ENCODE measurements at places on chromosomes 5 and 9.

DNA sequence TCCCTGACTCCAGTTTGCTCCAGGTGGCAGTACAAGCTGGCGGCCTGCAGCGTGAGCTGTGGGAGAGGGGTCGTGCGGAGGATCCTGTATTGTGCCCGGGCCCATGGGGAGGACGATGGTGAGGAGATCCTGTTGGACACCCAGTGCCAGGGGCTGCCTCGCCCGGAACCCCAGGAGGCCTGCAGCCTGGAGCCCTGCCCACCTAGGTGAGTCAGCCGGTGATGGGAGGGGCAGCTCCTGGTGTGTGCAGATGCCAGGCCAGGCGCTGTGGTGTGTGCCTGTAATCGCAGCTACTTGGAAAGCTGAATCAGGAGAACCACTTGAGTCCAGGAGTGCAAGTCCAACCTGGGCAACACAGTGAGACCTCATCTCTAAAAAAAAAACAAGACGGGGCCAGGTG lies 10.0 kb upstream of the CACFD1 start:
- no peak for DNase-seq

GRCh38 chr5:7394889-7395431 lies 978 bp upstream of the ADCY2 start:
- DNase-seq, result no peak

GRCh38 chr5:58786035-58786434 lies 203.2 kb downstream of the RAB3C start:
- no peak for DNase-seq

DNA sequence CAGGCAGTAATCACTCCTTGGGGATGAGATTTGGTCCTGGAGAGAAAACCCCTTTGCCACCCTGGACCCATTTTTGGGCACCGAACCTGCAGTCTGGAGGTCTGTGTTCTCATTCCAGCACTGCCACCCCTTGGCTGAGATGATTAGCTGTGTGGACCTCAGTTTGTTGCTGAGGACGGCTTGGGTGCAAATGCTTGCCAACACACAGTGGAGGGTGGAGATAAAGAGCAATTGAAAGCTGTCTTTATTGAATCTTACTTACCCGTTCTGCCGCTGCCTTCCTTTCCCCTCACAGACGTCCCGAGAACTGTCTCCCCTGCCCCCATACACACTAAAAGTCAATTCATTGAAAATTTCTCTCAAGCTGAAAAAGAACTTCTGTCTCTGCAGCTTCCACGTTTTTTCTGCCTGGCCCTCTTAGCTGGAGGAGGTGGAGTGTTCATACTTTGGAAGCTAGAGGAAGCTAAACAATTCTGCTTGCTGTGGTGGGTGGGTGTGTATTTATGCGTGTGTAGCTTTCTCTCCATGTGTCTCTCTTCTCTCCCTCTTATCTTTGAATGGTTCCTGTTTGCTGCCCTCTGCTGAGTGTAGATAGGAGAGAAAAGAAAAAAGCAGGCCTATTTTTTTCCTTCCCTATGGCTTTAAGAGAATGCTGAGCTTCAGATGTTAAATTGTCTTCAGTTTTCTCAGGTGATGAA lies 6.6 kb downstream of the GALNT10 start:
- peak; percentile 14 for DNase-seq

- no peak for DNase-seq
Observed at GRCh38 chr9:37200433-37201005, 80.1 kb downstream of the ZCCHC7 start.

Data from OCI-LY7 (cell line).